ENCODE measurements at places on chromosomes 4 and X. TPM values are rescaled to one million over a fixed set of nuclear protein-coding genes. Genes with fewer than 3 reads are reported as not detected.

- DNase-seq: no peak
These were observed 194.4 kb downstream of the BCOR start for GRCh38 chrX:39903343-39903742.

DNA sequence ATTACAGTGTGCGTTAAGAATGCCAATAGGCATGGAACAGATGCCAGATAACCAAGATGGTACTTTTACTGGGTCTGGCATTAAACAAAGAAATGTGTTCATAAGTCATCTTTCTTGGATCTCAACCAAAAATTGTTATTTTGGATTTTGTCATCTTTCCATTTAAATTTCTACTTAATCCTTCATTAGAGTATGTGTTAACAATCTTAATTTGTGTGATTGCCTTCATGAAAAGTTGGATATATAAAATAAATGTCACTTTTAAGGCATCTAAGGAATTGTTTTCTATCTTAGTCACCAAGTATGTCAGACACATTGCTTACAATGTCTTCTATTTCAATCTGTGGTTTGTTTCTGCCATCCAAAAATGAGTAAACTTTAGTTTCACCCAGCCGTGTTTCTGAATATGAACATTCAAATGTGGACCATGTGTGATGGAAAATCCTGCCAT lies 87.5 kb downstream of the PALLD start:
- no peak for DNase-seq

Gene ADH1C
- total RNA-seq: not detected

Gene SERTM2
- total RNA-seq: not detected

Gene SPANXA1
- total RNA-seq: not detected

Gene FAAH2
- not detected for total RNA-seq

Data from glomerular endothelial cell (primary cell).